ENCODE measurements at places on chromosomes 16 and 17.

DNA sequence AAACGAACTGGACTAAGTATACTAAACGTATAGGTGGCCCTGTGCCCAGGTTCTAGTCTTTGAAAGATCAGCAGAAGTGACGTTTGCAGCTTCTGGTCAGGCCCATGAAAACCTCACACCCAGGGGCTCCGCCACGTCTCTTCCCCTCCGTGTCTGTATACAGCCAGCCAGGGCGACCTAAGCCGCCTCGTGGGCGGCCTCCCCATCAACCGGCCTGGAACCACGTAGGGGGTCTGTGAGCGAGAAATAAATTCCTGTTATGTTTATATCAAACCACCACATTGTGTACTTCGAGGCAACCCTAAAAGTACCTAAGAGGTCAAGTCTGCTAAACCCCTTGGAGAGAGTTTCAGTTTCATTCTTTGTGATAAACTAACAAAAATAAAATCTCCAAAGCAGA, 6.8 kb downstream of the TK1 start:
- no peak for DNase-seq

DNA sequence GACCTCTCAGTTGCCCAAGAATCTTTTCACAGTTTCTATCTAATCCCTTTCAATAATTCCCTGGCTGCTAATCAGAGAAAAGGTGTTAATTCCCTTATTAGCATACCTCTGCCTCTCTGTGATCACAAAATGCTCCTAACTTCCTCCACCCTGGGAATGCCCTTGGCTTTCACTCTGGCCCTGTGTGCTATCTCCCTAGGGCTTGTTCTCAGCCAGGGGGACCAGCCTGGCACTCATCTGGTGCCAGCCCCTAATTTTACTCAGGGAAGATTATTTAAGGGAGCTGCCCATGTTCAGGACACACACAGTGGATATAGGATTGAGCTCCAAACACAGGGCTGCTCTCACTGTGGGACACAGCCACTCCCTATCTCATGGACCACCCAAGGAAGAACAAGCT, 225.2 kb downstream of the GRIN2A start:
- no peak for DNase-seq

DNA sequence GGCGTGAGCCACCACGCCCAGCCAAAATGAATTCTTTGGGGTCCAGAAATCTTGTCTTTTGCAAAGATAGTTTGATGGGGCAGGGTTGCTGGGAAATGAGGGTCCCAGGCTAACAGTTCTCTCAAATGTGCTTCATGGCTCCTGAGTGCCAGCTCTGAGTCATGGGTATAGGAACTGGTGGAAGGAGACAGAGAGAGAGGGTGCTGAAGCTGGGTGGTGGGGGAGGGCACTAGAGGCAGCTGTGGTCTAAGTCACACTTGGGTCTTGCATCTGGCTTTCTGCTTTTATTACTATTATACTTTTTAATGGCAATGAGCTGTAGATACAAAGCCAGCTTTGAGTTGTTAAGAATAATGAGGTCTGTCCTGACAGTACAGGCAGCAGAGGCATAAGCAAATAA, 54.6 kb downstream of the PRKCA start:
- no peak for DNase-seq

- DNase-seq, result no peak
These were observed 5.2 kb downstream of the SLFN11 start for GRCh38 chr17:35368081-35368830.

DNA sequence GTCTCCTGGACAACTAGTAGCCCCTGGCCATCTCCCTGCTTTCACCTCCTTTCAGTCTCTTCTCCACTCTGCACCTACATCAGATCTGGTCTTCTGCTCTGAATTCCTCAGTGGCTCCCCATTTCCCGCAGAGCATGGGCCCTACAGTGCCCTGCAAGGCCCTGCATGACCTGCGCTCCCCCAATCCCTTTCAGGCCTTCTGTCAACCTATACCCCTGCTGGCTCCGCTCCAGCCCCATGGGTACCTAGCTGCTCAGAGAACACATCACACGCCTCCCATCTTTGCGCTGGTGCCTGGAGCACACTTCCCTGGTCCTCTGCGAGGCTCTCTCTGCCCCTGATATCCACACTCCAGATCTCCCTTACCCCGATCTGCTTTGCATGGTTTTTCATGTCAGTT, 145.2 kb downstream of the KATNIP start:
- peak; percentile 35 for DNase-seq

DNA sequence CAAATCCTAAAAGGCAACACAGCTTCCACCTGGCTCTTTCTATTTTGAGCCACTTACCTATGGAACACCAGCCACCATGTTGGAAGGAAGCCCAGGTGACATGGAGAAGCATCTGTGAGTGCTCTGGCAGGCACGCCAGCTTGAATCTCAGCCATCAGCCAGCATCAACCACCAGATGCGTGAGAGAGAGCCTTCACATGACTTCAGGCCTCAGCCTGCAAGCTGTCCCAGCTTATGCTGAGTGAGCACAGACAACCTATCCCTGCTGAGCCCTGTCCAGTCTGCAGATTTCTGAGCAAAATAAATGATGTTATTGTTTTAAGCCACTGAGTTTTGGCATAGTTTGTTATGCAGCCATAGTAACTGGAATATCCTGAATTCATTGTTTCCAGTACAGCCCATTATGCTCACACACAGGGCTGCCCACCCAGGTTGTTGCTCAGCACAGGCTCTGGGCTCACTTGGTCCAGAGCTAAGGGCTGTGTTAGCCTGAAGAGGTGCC, 35.1 kb downstream of the TMEM238L start:
- DNase-seq, result no peak

- DNase-seq, result no peak
These were observed 933 bp upstream of the SNN start for GRCh38 chr16:11667221-11667823.

DNA sequence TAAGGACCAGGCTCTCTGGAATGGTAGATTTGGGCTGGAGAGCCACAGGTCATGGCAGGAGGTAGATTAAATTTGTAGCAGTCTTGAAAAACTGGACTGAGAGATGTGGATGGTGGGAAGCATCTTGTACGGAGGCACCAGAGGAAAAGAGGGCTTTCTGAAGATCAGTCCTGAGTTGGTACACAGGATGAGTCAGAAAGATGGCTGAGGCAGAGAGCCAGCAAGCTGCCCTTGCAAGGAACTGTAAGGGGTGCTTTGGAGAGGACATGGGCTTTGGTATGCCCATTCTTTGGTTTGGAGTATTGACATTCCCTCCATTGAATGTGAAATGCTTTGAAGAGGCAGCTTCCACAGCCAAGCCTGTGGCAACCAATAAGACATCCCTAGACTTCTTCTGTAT, 55.9 kb downstream of the MYOCD start:
- no peak for DNase-seq

GRCh38 chr17:72387487-72387886, 266.7 kb downstream of the SOX9 start:
- DNase-seq, result no peak

DNA sequence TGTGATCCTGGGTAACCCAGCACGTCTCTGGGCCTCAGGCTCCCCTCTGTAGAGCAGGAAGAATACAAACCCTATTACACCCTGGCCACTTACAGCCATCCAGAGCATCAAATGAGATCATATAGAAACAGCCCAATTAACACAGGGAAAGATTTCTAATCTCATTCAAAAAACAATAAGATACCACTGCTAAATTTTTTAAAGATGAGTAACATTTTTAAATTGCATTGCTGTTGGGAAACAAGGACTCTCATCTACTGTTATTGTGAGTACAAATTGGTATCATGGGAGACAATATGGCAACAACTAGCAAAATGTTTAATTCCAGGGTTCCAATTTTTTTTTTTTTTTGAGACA, 41.1 kb downstream of the SRL start:
- DNase-seq, result no peak

DNA sequence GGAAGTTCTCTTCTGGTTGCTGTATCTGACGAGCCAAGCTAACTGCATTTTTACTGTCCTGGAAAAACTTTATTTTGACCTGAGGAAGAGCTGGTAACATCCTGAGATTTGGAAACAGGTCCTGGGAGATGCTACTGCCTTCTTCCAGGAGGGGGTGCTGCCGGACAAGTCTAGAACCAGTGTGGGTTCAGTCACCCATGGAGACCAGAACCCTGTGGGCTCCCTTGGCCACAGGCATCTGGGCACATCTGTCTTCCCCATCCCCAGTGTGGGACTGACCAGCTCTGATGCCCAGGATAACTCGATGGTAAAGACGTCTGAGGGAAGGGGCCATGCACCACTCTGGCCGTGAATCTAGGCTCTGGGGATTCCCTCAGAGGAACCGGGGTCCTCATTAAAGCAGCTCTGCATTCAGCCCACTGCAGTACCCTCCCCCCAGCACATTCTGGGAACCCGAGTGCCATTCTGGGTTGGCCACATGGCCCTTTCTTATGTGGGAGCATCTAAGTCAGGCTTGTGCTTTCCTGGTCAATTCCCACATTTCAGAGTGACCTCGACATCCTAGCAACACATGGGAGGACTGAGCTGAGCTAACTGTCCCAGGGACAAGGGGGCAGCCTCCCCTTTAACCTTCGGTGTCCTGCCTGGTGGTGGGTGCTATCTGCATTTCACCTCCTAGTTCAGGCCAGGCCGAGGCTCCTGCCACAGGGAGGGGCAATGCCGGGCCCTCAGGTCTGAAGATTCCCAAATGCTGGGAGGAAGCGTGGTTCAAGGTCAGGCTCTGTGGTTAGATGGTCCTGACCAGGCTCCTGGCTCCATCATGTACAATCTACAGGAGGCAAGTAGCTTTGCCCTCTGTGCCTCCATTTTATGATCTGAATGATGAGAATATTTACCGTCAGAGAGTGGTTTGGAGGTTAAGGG, 6.4 kb downstream of the C16orf86 start:
- peak; percentile 53 for DNase-seq

DNA sequence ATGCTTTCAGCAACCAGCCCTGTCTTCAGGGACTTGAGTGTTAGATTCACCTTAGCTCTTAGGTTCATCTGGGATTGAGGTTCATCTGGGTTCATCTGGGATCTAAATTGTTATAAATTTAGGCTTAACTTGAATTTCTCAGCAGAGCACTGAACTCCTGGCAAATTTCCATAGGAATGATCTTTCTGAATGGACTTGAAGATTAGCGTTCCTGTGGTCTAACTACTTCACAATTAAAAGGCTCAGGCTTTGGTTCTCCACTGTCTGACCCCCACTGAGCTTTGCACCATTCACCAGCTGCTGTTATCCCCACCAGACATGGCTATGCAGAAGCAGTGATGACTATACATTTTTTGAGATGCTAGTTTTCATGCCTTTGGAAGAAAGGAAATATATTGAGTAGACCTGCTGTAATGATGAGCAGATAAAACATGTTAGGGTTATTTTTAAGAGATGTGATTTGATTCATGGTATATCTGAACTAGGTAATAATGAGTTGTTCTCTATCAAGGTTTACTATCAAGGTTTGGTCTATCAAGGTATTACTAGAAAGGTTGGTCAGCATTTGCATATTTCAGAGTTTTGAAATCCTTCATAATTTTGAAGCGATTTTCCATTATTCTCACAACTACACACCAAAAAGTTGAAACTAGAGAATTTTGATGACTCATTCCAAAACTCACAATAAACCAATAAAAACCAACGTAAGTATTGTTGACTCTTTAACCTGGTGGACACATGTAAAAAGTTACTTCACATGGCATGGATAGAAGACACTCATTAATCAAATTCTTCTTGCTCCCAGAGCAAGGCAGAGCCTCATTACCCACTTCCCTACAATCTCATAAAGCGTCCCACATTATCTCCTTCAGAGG, 71.7 kb downstream of the SNX11 start:
- no peak for DNase-seq

- no peak for DNase-seq
These were observed 23.5 kb upstream of the SLC6A2 start for GRCh38 chr16:55632259-55632658.

- no peak for DNase-seq
These were observed 54.0 kb downstream of the DUSP14 start for GRCh38 chr17:37543637-37544052.

DNA sequence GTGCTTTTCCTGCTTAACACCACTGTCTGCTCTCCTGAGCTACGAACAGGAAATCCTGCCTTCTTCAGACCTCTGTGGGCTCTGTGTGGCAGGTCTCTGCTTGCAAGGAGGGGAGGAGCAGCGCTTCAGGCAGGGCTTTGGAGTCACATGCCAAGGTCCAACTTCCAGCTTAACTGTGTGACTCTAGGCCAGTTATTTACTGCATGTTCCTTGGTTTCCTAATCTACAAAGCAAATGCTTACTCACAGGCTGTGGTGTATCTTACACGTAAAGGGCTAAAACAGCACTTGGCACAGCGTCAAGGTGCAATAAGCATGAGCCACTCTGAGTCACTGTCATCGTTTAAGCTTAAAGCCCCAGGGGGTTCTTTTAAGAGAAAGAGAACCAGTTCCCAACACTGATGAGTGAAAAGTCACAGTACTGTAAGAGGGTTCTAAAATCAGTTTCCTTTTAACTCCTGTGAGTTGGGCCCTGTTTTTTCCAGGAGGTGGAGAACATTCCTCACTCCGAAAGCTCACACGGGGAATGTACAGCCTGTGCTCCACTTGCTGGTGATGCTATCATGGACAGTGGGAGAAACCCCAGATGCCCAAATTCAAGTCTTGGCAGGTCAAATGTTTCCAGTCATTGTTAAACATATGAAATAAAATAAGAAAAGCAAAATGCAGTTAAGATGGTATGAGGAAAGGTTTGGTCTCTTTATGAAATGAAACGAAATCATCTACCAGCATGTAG, 54.1 kb upstream of the BCAR1 start:
- peak; percentile 88 for DNase-seq

DNA sequence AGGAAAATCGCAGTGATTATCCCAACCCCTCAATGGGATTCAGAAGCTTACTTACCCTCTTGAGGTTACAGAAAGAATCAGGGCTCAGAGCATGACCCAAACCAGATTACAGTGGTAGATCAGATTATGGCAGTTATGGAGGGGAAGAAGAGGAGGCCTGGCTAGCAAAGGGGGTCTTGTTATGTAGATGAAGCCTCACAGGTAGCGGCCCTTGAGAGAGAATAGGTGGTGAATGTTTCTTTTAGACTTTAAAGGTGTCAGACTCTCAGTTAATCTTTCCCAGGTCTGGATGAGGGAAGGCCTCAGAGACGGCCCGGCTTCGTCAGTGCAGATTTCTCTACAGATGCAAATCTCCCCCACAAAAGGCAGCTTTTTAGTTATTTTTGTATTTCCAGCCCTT, 15.6 kb downstream of the RNF112 start:
- no peak for DNase-seq

GRCh38 chr16:35188288-35189155, 1729.1 kb downstream of the TP53TG3F start:
- no peak for DNase-seq

- DNase-seq, result peak; percentile 43
These were observed 44.1 kb downstream of the COG7 start for GRCh38 chr16:23408823-23409298.

GRCh38 chr17:79154446-79154845, 79.8 kb downstream of the ENGASE start:
- DNase-seq, result no peak

- DNase-seq, result no peak
These were observed 1.0 kb upstream of the CKLF start for GRCh38 chr16:66551348-66551759.

GRCh38 chr17:14557480-14557879, 256.6 kb downstream of the HS3ST3B1 start:
- DNase-seq, result no peak

DNA sequence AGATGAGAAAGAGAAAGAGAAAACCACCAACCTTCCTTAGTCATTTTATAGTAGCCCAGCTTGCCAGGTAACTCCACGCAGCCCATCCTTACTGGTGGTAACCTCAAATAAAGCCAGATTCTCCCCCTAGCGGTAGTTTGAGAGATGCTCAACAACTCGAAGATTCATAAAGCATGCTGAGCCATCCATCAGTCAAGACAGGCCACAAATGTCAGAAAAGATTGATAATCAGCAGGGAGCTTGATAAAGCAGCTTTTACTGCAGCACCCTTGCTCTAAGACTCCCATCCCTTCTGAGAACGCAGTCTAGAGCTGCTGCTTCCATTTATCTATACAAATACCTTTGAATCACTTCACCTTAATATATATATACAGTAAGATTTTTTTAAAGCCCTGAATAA, 451.5 kb upstream of the HSBP1 start:
- DNase-seq, result no peak
